Stimulated activated CD4-positive, alpha-beta T cell treated with anti-CD3 and anti-CD28 coated beads, TNF-alpha, amount 100 ng/mL, for 48 hours (primary cell): ENCODE measurements at places on chromosomes 1 and 21.

- DNase-seq = peak; percentile 70
Observed at GRCh38 chr1:228487336-228488124, at the start of gene RNF187. RNF187 (plus strand) TSS chr1:228487382.

DNA sequence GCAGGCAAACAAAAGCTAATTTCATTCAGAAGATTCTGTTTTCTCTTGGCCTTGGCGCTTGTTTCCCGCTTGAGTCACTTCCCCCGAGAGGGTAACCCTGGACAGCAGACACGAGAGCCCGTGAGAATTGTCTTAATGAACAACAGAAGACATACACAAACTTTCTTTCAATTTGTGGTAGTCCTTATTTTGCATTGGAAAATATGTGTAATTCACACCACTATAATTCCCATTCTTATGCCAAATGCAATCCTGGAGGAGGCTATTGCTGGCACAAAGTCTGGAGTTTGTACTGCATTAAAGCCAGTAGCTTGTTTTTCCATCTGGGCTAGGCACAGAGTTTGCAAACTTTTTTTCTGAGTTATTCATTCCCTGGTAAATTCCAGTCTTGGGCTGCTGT, 109.8 kb upstream of the IVNS1ABP start:
- no peak for DNase-seq

DNA sequence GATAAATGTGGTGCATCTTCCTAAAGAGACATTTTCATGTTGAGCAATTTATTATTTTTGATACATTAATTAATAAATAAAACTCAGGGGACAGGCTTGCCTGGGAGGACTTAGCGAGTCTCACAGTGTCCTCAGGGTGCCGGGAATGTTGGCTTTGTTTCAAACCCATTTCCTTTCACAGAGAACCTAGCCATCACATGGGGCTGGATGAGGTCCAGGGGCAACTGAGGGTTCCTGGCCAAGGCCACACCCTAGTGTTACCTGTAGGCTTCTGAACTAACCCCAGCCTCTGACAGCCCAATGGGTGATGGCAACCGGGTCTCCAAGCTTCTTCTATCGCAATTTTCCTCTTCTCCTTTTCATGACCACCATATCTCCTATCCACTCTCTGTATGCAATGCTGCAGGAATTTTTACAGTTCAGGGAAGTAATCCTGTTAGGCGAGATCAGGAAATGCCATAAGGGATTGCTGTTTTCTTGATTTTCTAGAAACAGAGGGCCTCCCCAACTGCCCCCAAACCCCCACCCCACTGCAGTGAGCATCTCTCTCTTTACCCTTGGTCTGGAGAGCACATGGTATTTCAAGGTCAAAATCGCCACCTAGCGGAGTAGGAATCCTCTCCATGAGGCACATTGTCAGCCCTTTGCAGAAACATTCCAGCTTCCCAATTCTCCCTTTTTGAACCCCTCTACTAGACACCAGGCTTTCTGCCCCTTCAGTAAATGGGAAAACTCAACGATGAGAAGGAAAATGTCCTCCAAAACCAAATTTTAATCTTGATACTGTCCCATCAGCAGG, 22.1 kb upstream of the SMYD3 start:
- no peak for DNase-seq

- no peak for DNase-seq
Observed at GRCh38 chr1:213387380-213388015, 336.5 kb downstream of the RPS6KC1 start.

GRCh38 chr1:78003882-78004718, 639 bp upstream of the DNAJB4 start:
- DNase-seq = no peak

DNA sequence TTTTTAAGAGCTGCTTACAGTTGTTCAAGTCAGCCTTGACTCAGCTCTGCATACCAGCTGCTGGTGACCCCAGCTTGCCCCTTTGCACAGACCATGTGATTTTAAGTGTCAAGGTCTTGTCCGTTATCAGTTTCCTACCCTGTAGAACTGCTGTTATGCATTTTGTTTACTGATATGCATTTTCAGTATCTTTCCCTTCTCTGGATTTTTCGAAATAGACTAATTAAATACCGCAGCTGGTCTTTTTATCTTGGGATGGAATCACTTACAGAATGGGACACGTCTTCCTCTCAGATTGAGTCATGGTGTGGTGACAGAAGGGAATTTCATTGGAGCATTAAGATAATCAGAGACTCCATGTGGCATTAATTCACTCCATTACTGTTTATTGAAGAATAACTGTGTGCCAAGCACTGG, 145.6 kb downstream of the FMN2 start:
- DNase-seq = no peak

- no peak for DNase-seq
Observed at GRCh38 chr21:15557925-15558324, 171.9 kb upstream of the USP25 start.

DNA sequence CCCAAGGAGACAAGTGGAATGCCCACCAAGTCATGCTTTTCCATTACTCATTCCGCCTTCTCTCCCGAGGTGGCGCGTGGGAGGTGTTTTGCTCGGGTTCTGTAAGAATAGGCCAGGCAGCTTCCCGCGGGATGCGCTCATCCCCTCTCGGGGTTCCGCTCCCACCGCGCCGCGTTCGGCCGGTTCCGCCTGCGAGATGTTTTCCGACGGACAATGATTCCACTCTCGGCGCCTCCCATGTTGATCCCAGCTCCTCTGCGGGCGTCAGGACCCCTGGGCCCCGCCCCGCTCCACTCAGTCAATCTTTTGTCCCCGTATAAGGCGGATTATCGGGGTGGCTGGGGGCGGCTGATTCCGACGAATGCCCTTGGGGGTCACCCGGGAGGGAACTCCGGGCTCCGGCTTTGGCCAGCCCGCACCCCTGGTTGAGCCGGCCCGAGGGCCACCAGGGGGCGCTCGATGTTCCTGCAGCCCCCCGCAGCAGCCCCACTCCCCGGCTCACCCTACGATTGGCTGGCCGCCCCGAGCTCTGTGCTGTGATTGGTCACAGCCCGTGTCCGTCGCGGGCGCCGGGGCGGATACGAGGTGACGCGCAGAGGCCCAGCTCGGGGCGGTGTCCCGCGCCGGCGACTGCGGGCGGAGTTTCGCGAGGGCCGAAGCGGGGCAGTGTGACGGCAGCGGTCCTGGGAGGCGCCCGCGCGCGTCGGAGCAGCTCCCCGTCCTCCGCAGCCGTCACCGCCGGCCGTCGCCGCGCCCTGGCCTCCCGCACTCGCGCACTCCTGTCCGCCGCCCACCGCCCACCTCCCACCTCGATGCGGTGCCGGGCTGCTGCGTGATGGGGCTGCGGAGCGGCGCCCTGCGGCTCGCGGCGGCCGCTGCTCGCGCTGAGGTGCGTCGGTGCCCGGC, at the start of gene KIF1B:
TSS of gene KIF1B (plus strand) at position 666 of the 906 bp plus-strand sequence. CDS start 21,759 bp downstream, outside the sequence.
- DNase-seq = peak; percentile 95

DNA sequence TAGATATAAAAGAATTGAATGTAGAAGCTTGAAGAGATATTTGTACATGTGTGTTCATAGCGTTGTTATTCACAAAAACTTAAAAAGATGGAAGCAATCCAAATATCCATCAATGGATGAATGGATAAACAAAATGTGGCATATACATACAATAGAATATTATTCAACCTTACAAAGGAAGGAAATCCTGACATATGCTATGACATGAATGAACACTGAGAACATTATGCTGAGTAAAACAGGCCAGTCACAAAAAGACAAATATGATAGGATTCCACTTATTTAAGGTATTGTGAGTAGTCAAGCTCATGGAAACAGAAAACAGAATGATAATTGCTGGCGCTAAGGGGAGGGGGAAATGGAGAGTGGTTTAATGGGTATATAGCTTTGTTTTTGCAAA, 47.0 kb upstream of the DYRK1A start:
- no peak for DNase-seq

DNA sequence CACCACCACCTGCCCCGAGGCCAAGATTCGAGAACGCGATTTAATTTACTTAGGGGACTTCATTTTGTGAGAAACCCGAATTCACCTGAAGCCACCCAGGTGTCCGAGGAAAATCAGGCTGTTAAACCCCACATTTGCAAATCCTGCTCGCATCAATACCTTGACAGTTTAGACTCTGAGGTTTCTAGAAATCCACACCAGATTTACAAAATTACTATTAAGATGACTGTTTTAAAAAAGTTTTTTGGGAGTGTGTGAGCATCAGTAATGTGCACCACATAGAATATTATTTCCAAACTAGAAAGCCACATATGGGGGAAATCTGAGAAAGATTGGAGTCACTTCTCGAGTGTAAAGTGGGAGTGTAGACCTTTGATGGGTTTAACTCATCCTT, 685 bp downstream of the RIMKLA start:
- DNase-seq = no peak

DNA sequence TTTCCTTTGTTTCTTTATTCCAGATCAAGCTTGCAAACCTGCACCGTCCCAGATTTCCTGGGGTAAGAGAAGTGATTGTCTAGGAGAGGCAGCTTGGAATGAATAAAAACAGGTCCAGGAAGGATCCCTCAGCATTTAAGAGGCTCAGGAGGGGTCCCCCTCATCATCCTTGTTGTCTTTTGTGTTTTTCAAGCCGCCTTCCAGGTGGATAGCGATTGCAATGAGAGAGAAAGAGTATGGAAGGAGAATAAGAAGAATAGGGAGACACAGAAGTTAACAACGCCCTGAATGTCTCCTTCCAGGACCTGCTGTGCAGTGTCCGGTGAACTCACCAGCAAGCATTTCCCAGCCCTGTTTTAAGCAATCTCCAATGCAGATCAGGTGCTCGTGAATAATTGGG, 8.5 kb downstream of the ERG start:
- no peak for DNase-seq

- no peak for DNase-seq
Observed at GRCh38 chr1:26578167-26578566, 48.6 kb downstream of the RPS6KA1 start.

DNA sequence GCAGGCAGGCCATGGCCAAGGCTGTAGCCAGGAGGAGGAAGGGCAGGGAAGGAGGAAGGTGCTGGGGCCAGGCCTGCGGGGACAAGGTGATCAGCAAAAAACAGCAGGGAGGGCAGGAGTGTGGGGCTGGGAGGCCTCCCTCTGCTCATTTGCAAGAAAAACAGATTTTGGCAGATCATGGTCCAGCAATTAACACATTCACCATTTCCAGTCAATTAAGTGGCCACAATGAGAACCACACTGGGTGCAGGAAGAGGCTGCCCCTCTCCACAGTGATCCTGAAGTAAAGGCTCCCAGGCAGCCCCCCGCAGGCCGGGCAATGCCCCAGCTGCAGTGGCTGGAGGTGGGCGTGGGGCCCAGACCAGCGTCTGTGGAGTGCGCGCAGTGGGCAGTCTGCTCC, 54.6 kb downstream of the DMRTB1 start:
- no peak for DNase-seq

DNA sequence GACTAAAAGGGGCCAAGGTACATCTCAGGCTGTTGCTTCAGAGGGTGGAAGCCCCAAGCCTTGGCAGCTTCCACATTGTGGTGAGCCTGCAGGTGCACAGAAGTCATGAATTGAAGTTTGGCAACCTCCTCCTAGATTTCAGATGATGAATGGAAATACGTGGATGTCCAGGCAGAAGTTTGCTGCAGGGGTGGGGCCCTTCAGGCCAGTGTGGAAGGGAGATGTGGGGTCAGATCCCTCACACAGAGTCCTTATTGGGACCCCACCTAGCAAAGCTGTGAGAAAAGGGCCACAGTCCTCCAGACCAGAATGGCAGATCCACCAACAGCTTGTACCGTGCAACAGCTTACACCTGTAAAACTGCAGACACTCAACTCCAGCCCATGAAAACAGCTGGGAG, 67.4 kb upstream of the PTGS2 start:
- no peak for DNase-seq

- no peak for DNase-seq
Observed at GRCh38 chr1:23097316-23097715, 71.3 kb downstream of the LUZP1 start.
